ENCODE measurements at places on chromosomes 5 and 9. TPM values are rescaled to one million over a fixed set of nuclear protein-coding genes. Genes with fewer than 3 reads are reported as not detected.

Gene MXD3
- 30.8 TPM for polyA plus RNA-seq

Gene ANKRD20A1
- 6.2 TPM for polyA plus RNA-seq

Gene TRAF1
- polyA plus RNA-seq: 6.4 TPM

Gene RNF180
- polyA plus RNA-seq: 9.7 TPM

Gene ZNF79
- polyA plus RNA-seq: 7.9 TPM

Gene SSBP2
- 85.0 TPM for polyA plus RNA-seq

Gene FOXD4L4
- polyA plus RNA-seq: 0.21 TPM

Gene GABRP
- 2.2 TPM for polyA plus RNA-seq

Gene INSL4
- not detected for polyA plus RNA-seq

Gene SLU7
- polyA plus RNA-seq: 69.8 TPM

Gene HAPLN1
- polyA plus RNA-seq: 8.8 TPM

Gene SPINK4
- polyA plus RNA-seq: not detected

Gene TLR4
- 8.0 TPM for polyA plus RNA-seq

Gene FAM221B
- 0.12 TPM for polyA plus RNA-seq

Gene OBP2B
- 0.14 TPM for polyA plus RNA-seq

Gene CCDC183
- 5.7 TPM for polyA plus RNA-seq

Gene SVEP1
- polyA plus RNA-seq: 6.6 TPM

Gene SLC4A9
- 12.4 TPM for polyA plus RNA-seq

Gene EDIL3
- 46.8 TPM for polyA plus RNA-seq

Gene IL9
- polyA plus RNA-seq: not detected

Gene CKMT2
- polyA plus RNA-seq: 9.0 TPM

Gene GRIA1
- polyA plus RNA-seq: 4.2 TPM

Gene CCIN
- polyA plus RNA-seq: 0.27 TPM

Gene PLEKHG4B
- polyA plus RNA-seq: 12.7 TPM

Gene FOXD4L6
- polyA plus RNA-seq: not detected

Gene REXO4
- polyA plus RNA-seq: 32.3 TPM

Gene DDX4
- not detected for polyA plus RNA-seq

Gene APBA1
- polyA plus RNA-seq: 16.6 TPM

Gene ARL14EPL
- not detected for polyA plus RNA-seq

Gene DRD1
- polyA plus RNA-seq: 0.01 TPM

Measured in renal pelvis (tissue), 12 donors.